ENCODE measurements at places on chromosomes 16 and 17.

DNA sequence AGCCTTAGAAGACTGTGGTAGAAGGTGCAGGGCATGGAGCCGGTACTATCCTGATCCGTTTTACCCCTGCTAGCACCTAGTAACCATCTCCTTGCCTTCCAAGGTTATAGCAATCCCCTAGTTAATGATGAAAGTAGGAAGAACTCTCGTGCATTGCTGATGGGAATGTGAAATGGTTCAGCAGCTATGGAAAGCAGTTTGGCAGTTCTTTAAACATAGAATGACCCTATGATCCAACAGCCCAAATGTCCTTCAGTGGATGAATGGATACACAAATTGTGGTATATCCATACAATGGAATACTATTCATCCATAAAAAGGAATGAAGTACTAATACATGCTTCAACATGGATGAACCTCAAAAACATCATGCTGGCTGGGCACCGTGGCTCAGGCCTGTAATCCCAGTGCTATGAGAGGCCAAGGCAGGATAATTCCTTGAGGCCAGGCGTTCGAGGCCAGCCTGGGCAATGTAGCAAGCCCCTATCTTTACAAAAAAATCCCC lies 6.2 kb upstream of the SRCIN1 start:
- no peak for DNase-seq

- no peak for DNase-seq
Measured at GRCh38 chr17:17493986-17494466, 2.2 kb downstream of the RASD1 start.

DNA sequence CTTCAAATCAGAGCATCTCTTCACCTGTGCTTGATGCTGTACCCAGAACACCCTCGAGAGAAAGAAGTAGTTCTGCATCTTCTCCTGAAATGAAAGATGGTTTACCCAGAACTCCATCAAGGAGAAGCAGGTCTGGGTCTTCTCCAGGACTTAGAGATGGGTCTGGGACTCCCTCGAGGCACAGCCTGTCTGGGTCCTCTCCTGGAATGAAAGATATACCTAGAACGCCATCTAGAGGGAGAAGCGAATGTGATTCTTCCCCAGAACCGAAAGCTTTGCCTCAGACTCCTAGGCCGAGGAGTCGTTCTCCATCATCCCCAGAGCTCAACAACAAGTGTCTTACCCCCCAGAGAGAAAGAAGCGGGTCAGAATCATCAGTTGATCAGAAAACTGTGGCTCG lies 12.3 kb downstream of the SRRM2 start:
- no peak for DNase-seq

- DNase-seq, result no peak
Measured at GRCh38 chr16:19979638-19980037, 94.1 kb downstream of the GPR139 start.

DNA sequence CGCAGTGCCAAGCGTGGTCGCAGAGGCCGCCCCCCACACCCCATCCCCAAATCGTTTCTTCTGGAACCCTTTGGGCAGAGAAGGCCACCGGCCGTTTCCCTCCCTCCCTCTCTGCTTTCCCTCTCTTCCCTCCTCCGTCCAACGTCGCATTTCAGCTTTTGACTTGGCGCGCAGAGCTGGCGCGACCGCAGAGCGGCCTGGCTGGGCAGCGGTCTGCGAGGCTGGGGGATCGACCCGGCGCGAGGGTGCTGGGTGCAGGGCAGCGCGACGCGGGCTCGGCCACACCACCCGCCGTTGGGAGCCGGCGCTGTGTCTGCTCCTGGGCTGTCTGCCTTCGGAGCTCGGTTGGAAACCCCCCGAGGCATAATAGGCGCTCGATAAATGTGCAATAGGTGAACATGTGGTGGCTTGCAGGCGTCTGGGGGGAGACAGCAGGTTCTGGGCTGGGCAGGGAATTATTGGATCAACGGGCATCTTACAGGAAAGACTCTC lies 2.8 kb upstream of the NTN3 start:
- DNase-seq, result peak; percentile 53

- DNase-seq, result no peak
Measured at GRCh38 chr16:79347277-79347676, 253.3 kb downstream of the MAF start.

GRCh38 chr17:76951375-76951905 lies 83.2 kb downstream of the MGAT5B start:
- DNase-seq, result no peak

DNA sequence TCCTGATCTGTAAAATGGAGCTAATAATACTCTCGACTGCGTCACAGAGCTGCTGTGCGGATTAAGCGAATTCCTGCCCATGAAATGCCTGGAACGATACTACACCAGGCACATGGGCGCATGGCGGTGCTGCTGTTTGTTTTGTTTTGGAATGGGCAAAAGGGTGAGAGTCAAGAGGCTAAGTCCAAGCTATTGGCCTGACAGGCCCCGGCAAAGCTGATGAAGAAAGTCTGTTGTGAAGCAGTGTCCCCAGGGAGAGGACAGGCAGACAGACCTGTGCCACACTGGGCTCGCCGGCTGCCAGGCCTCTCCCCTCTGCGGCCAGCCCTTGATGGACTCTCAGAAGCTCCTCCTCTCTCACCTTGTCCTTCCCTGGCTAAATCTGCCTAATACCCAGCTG lies 31.3 kb upstream of the RASD1 start:
- no peak for DNase-seq
